ENCODE measurements at places on chromosomes 16 and 17. TPM values are rescaled to one million over a fixed set of nuclear protein-coding genes. Genes with fewer than 3 reads are reported as not detected.
A peak's percentile ranks its signal among the peaks of the same experiment; 100 is the strongest.

DYNLRB2 gene
- total RNA-seq = not detected

DNA sequence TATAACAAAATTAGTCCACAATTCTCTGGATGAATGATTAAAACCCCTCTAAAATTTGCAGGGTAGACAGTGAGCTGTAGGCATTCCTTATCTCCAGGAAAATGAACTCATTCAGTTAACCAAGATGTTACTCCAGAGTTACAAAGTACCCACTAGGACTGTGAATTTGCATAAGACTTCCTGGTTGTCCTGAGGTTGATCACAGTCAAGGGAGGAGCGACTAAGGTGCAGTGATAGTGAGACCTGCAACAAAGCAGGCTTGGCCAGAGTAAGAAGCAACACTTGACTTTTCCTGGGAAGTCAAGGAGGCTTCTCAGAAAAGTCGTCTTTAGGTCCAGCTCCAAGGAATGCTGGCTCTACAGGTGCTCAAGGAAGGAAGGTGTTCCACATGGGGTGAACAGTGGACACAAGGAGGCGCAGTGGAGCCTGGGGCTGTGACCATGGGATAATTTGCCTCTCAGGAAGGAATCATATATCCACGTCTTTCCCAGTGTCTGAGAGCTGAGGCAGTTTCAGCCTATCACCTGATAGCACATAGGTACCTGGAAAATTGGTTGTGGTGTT is 821.1 kb upstream of the EEF2KMT start:
- no peak for DNase-seq
- H3K36me3 ChIP-seq = no peaks in the 10 kb centered on the region
- H3K27me3 ChIP-seq = no peaks in the 10 kb centered on the region
- no peak overlapping the region for H3K27ac ChIP-seq
- H3K4me3 ChIP-seq = no peak overlapping the region

GRCh38 chr16:17469741-17470181 is 999 bp downstream of the XYLT1 start:
- H3K4me1 ChIP-seq = peaks cover 34% of the 10 kb centered on the region
- peak; percentile 32 for DNase-seq
- no peaks in the 10 kb centered on the region for H3K27me3 ChIP-seq
- H3K36me3 ChIP-seq = peaks cover 2% of the 10 kb centered on the region

GRCh38 chr17:68288375-68288774 is 2.6 kb downstream of the SLC16A6 start:
- no peaks in the 10 kb centered on the region for H3K36me3 ChIP-seq
- DNase-seq = no peak
- peaks cover 39% of the 10 kb centered on the region for H3K4me1 ChIP-seq
- H3K27ac ChIP-seq = peak overlapping the region; percentile 97
- H3K4me3 ChIP-seq = peak overlapping the region; percentile 94
- H3K27me3 ChIP-seq = no peaks in the 10 kb centered on the region

MNT gene
- 93.4 TPM for total RNA-seq

TBC1D3E gene
- total RNA-seq = not detected

- no peaks in the 10 kb centered on the region for H3K4me1 ChIP-seq
- no peaks in the 10 kb centered on the region for H3K27me3 ChIP-seq
- peaks cover 45% of the 10 kb centered on the region for H3K36me3 ChIP-seq
- DNase-seq = no peak
Observed at GRCh38 chr16:31130899-31131298, 4.6 kb downstream of the PRSS8 start.

ITGB3 gene
- total RNA-seq = 18.4 TPM

- no peaks in the 10 kb centered on the region for H3K4me1 ChIP-seq
- no peak overlapping the region for H3K27ac ChIP-seq
- H3K36me3 ChIP-seq = no peaks in the 10 kb centered on the region
- no peaks in the 10 kb centered on the region for H3K27me3 ChIP-seq
- H3K4me3 ChIP-seq = no peak overlapping the region
Observed at GRCh38 chr17:22600644-22601298, 908.4 kb downstream of the KCNJ18 start.

DNA sequence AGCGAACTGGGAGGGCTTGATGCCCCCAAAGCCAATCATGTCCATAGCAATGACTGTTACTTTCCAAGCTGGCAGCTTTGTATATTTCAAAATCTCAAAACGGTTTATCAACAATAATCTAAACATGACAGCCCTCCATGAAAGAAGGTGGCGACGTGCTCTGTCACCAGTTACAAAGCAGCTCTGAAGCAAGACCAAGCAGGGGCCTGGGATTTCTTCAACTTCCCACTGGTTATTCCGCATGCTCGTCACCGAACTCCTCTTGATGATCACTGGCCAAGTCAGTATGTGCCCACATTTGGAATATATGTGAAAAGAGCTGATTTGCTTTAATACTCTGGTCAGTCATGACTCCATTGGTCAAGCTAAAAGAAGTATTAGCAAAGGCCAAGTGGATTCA is 175.6 kb downstream of the VPS53 start:
- peaks cover 47% of the 10 kb centered on the region for H3K36me3 ChIP-seq
- H3K4me3 ChIP-seq = no peak overlapping the region
- no peak overlapping the region for H3K27ac ChIP-seq
- DNase-seq = no peak
- no peaks in the 10 kb centered on the region for H3K27me3 ChIP-seq

BCAR1 gene
- total RNA-seq = 0.44 TPM

Data from CD4-positive, CD25-positive, alpha-beta regulatory T cell (primary cell).